ENCODE measurements at places on chromosomes 6 and 20. TPM values are rescaled to one million over a fixed set of nuclear protein-coding genes. Genes with fewer than 3 reads are reported as not detected.

The DDO gene
- total RNA-seq, result not detected

The CPNE5 gene
- total RNA-seq, result 1.1 TPM

GRCh38 chr6:148842296-148843019, 95.6 kb downstream of the UST start:
- H3K4me1 ChIP-seq, result peaks cover 10% of the 10 kb centered on the region
- no peaks in the 10 kb centered on the region for H3K36me3 ChIP-seq
- H3K27ac ChIP-seq, result no peak overlapping the region
- DNase-seq, result no peak
- H3K27me3 ChIP-seq, result no peaks in the 10 kb centered on the region
- no peak overlapping the region for H3K4me3 ChIP-seq

The ERMARD gene
- 19.2 TPM for total RNA-seq

The BPIFA1 gene
- total RNA-seq, result not detected

DNA sequence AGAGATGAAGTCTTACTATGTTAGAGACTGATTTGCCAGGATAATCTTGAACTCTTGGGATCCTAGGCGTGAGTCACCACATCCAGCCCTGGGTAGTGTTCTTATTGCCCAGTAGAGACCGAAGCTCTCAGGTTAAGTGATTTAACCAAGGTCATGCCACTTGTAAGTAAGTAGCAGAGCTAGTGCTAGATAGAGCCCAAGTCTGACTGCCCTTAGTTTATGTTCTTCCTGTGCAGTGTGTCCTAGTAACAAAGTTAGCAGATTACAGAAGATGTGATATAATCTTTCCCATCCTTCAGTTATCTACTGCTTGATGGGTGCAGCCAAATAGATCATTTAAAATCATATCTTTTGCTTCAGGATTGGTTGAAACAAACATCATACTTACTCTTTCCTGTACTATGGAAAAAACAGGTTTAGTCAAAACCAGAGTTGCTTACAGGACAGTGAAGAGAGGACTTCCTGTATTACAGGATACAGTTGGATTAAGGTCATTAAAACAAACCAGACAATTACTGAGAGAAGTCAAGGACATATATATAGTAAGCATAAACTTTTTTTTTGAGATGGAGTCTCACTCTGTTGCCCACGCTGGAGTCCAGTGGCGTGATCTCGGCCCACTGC, 9.5 kb upstream of the PABPC1L start:
- H3K27me3 ChIP-seq, result no peaks in the 10 kb centered on the region
- no peak overlapping the region for H3K4me3 ChIP-seq
- peaks cover 50% of the 10 kb centered on the region for H3K36me3 ChIP-seq
- peaks cover 60% of the 10 kb centered on the region for H3K4me1 ChIP-seq
- no peak for DNase-seq

The RSPO4 gene
- not detected for total RNA-seq

Measured in activated CD4-positive, alpha-beta T cell treated with anti-CD3 and anti-CD28 coated beads for 36 hours (primary cell).